A172 (cell line): ENCODE measurements at places on chromosomes 12 and 14. TPM values are rescaled to one million over a fixed set of nuclear protein-coding genes. Genes with fewer than 3 reads are reported as not detected.

RNFT2 gene
- 10.9 and 23.0 TPM in 2 replicates for total RNA-seq

SOAT2 gene
- 0.17 TPM in 1 of 2 replicates, not detected in the other for total RNA-seq

SAMD15 gene
- 1.9 and 2.7 TPM in 2 replicates for total RNA-seq

ADAMTS20 gene
- total RNA-seq: 0.22 TPM in 1 of 2 replicates, not detected in the other

KRT2 gene
- total RNA-seq: not detected in 2 replicates

ANKRD33 gene
- total RNA-seq: not detected in 2 replicates

TAS2R7 gene
- total RNA-seq: not detected in 2 replicates

KRT6C gene
- total RNA-seq: not detected in 2 replicates

VPS37B gene
- total RNA-seq: 19.2 and 23.9 TPM in 2 replicates

CLMN gene
- total RNA-seq: 1.5 and 1.8 TPM in 2 replicates

OLR1 gene
- 26.5 and 27.9 TPM in 2 replicates for total RNA-seq

CLEC1A gene
- total RNA-seq: not detected in 2 replicates

DUSP6 gene
- total RNA-seq: 8.1 and 9.4 TPM in 2 replicates

PTPN6 gene
- 0.31 and 0.48 TPM in 2 replicates for total RNA-seq

SPX gene
- total RNA-seq: 0.07 TPM in 1 of 2 replicates, not detected in the other

GPRC5D gene
- not detected in 2 replicates for total RNA-seq

AMN gene
- total RNA-seq: 0.03 TPM in 1 of 2 replicates, not detected in the other
